Right hindlimb (tissue), 1 donor: ENCODE measurements at places on chromosomes 7 and 10.
A peak's percentile ranks its signal among the peaks of the same experiment; 100 is the strongest.

DNA sequence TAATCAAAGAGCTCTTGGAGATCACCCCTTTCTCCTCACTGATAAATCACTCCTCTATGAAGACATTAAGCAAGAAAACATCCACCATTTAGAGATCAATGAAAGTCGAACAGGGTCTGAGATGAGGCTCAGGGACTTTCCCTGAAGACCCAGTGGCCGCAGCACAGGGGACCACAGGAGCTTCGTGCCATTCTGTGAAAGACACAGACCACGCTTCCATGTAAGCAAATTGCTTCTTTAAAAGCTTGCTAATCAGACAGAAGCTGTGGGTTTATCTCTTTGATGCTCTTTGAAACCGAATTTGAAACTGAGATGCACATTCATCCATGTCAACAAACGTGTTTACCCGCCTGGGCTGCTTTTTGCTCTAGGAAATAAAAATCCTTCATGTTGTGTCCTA, 231.9 kb upstream of the PPP2R2D start:
- no peak for DNase-seq

GRCh38 chr7:49976238-49976637, 116.8 kb downstream of the ZPBP start:
- DNase-seq, result no peak

GRCh38 chr7:131904760-131905327, 348.4 kb upstream of the PODXL start:
- DNase-seq, result no peak

GRCh38 chr7:50953303-50953702, 170.6 kb upstream of the GRB10 start:
- DNase-seq, result no peak

DNA sequence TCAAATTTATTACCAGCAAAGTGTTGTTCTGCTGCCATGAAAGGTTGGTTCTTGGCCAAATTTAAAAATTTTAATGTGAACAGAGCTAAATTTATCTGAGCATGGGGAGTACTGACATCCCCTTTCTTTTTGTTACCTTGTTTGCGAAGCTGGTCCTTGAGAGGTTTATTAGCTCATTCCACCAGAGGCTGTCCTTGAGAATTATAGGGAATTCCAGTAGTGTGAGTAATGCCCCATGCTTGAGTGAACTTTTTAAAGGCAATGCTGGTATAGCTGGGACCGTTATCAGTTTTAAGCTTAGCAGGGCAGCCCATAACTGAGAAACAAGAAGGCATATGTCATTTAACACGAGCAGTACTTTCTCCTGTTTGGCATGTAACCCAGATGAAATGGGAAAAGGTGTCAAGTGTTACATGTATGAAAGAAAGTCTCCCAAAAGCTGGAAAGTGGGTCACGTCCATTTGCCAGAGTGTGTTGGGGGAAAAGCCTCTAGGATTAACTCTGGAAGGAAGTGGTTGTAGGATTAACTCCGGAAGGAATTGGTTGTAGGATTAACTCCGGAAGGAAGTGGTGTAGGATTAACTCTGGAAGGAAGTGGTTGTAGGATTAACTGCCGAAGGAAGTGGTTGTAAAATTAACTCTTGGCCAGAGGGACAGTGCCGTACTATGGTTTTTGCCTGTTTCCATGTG, 37.3 kb upstream of the AKR1C2 start:
- DNase-seq, result no peak

DNA sequence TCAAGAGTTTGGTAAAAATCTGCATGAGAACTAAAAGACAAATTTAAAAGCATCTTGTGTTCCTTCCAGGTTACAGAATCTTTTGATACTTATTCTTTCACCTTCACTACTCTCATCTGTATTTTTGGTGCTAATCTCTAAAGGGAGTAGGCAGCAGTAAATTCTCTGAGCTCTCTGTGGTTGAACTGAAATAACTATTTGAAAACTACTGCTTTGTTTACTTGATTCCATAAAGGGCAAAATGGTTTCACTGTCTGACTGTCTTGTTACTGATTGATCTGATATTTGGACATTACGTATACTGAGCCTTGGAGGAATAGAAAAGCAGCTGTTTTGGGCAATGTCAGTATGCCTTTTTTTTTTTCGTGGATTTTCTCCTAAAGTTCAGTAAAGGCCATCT, 103.3 kb downstream of the CHRM2 start:
- no peak for DNase-seq

DNA sequence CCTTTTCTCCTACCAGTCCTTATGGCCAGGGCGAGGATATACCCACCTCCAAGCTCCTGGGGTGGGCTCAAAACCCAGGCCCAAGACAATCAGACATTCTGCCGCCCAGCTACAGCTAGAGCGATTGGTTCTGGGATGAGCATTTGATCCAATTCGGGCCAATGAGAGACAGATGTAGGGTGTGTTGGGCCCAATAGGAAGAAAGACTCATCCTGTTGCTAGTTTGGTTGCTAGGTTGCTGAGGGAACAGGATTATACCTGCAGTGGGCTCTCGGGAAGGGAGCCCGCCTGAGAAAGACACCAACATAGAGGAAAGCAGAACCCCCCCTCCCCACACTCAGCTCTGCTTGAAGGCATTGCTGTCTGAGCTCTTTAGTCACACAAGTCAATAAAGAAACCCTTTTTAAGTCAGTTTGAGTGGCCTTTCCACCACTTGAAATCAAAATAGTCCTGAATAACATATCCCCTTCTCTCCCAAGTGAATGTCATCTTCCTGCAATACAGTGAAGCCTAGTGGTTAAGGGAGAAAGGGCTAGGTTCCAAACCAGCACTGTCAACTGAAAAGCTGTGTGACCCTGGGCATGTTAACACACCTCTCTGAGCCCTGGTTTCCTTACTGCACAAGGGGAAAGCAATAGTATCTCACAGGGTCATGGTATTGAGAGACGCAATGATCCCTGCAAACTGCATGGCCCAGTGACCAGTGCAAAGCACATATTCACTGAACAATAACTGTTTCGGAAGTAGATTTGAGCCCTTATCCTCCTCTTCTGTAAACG, 21.8 kb downstream of the ITPRIP start:
- DNase-seq, result peak; percentile 11

- DNase-seq, result no peak
Observed at GRCh38 chr10:125101049-125101448, 59.3 kb downstream of the CTBP2 start.

DNA sequence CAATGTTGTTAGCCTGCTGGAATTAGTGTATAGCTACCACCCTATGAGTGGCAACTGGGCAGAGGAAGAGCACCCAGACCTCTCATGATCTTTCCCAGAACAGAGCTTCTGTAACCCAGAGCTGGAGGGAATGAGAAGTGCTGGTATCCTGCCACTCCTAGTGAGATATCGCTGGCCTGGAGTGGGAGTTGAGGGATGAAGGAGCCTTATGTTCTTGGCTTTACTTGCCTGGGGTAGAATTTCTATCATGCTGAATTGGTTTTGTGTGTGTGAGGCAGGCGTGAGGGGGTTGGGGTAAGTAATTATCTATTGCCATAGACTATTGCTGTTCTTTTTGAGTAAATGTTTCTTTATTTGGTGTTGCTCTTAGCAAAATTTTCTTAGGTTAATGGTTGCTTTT, 146.6 kb downstream of the ATRNL1 start:
- no peak for DNase-seq

DNA sequence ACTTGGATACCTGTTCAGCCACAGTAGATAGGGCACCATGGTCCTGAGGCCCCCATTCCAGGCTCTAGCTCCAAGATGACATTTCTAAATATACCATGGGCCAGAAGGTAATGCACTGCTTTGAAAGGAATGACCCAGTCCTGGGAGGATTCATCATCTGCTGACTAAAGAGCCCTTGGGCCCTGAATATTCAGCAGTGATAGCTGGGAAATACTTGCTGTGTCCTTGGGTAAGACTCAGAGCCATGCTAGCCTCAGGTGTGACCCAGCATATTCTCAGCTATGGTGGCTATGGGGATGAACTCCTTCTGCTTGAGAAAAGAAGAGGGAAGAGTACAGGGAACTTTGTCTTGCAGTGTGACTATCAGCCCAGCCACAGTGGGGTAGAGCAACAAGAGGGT, 21.3 kb upstream of the AGR2 start:
- DNase-seq, result no peak

- no peak for DNase-seq
Observed at GRCh38 chr10:112362833-112363232, 11.1 kb upstream of the ACSL5 start.

GRCh38 chr7:143049362-143049761, 2.8 kb upstream of the OR6V1 start:
- no peak for DNase-seq

- DNase-seq, result no peak
Observed at GRCh38 chr7:74254858-74255379, 720 bp upstream of the RFC2 start.

GRCh38 chr7:80151274-80151665, 16.6 kb downstream of the GNAI1 start:
- no peak for DNase-seq

- no peak for DNase-seq
Observed at GRCh38 chr7:151361193-151361959, 19.8 kb downstream of the NUB1 start.

GRCh38 chr10:77284797-77285196, 352.8 kb downstream of the KCNMA1 start:
- no peak for DNase-seq

- DNase-seq, result peak; percentile 83
Observed at GRCh38 chr7:73904219-73905137, 43.5 kb downstream of the TMEM270 start.

- DNase-seq, result no peak
Observed at GRCh38 chr10:127456122-127456521, 93.0 kb upstream of the NPS start.

DNA sequence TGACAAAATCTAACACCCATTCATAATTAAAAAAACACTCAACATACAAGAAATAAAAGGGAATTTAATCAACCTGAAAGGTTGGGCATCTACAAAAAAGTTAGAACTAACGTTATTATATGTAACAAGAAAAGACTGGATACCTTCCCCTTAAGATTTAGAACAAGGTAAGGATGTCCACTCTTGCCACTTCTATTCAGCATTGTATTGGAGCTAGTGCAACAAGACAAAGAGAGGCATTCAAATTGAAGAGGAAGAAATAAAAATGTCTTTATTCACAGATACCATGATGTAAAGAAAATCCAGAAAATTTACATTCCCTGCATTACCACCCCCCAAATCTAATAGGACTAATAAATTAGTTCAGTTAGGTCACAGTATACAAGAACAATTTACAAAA, 18.3 kb downstream of the FAM149B1 start:
- no peak for DNase-seq

DNA sequence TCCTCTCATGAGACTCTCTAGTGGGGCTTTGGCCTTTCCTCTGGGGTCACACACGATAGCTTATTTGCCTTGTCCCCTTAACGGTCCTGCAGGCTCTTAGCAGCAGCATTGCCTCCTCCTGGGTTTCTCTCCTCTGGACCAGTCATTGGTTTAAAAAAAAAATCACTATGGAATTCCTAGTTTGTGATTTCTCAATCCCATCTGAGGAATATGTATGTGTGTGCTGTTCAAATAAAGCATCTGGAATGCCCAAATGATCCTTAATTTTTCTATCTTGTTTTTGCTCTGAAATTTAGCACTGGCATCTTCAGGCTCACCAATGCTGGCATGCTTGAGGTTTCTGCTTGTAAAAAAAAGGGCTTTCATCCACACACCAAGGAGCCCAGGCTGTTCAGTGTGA, 30.5 kb downstream of the ACTA2 start:
- no peak for DNase-seq

DNA sequence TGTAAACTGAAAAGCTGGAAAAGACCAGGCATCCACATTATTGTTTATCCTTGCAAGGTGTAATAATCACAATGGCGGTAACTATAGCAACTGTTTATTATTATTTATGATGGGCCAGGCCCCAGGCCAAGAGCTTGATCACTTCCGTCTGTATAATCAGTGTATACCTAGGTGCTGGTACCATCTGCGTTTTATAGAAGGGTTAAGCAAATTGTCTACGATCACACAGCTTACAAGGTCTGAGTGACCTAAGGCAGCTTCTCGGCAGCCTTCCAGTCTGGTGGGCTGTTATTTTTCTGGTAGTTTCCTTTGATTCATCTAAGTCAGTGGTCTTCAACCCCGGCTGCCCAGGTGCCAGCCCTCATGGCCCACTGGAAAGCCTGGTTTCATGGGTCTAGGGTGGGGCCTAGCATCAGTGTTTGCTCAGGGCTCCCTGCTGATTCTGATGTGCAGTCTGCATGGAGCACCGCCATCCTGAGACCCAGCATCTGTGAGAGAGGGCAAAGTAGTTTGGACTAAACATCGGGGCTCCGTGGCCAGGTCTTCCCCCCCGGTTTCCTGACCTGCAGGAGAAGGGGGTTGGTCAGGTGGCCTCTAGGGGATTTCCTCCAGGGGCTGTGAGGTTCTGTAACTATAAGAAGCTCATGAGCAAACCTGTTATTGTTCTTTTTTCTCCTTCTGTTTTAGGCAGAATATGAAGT, 146.4 kb downstream of the RGS10 start:
- DNase-seq, result no peak

DNA sequence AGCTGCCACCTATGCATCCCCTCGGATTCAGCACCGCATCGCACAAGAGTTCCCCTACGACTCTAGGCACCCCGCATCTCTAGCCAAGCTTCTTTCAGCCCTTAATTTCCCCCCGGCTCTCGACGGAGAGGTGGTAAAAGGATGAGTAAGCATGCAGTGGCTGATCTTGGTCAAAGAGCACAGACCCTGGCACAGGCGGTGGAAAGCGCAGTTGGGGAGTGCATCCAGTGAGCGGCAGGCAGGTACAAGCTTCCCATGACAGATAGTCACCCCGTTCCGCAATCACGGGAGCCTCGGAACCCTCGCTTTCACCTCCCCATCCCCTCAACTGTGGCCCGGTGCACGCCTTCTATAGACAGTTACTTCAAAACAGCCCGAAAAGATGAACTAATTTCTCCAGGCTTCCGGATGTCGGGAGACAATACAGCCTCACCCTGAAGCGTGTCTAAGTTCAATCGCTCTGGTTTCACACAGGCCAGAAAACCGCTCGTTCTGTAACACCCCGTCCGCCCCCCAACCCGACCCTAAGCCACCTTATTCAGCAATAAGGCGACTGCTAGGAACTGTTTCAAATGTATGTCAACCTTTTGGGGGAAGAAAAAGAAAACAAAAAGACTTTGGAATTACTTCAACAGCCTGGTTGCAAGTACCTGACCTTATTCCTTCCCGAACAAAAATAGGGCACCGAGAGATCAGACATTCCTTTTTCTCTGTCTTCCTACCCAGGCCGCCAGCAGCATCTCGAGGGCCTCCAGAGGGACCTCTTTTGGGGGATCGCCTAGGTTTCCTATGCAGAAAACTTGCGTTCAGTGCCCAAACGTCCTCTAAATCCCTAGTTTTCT, 1.4 kb downstream of the RHEB start:
- peak; percentile 68 for DNase-seq

DNA sequence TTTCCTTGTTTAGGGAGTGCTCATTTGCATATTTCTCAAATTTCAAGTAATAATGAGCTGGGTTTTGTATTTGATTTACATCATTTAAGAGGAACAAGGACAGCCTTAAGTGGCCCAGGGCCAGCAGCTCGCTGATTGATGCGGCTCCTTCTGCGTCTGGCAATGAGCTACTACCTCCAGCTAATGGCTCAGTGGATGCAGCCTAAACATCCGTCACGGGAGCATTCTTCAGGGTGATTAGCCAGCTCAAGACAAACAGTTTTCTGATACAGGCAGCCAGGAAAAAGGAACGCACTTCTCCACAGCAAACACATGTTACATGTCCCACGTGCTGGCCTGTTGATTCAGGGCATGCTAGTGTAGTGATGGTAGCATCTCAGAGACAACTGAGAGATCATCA, 169.3 kb upstream of the TCERG1L start:
- DNase-seq, result no peak
